ENCODE measurements at places on chromosomes 3 and 15.

DNA sequence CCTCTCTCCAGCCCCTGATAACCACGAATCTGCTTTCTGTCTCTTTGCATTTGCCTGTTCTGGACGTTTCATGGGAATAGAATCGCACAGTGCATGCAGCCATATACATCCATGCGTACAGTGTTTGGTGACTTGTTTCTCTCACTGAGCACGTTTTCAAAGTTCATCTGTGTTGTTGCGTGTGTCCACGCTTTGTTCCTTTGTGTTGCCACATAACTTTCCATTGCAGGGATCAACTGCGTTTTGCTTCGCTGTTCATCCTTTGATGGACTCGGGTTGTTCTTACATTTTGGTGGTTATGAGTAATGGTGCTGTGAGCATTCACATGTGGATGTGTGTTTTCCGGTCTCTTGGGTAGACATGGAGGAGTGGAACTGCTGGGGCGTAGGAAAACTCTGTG, 56.4 kb upstream of the TAMM41 start:
- no peak for DNase-seq

DNA sequence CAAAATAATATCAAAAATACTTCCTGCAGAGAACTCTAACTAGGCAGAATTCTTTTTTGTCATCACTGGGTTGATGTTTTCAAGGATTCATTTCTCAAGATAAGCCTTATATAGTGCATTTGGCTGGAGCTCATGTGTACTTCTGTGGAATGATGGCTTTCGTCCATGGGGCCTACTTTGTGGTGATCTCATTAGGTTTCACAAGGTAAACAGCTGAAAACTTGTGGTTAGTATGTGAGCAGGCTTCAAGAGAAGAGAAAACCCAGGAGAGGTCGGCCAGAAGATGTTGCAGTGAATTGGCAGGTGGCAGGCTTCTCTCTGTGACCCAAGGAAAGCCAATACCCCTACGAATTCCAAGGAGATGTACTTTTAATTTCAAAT, 121.4 kb upstream of the PHLDB2 start:
- DNase-seq: no peak

- DNase-seq: no peak
These were observed 31.3 kb upstream of the IQSEC1 start for GRCh38 chr3:13104511-13104910.

DNA sequence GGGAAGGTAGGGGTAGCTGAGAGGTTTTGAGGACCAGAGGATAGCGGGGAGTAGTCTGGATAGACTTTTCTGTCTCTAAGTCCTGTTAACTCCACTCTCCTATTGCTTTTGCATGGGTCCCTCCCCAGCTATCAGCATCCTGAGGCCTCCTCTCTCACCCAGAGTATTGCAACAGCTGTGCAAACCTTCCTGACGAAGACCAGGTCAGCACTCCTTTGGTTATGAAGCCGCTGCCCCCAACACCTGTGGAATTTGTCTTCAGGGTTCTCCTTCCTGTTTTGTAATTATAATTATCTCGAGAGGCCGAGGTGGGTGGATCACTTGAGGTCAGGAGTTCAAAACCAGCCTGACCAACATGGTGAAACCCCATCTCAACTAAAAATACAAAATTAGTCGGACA, 24.8 kb downstream of the TYRO3 start:
- DNase-seq: no peak

DNA sequence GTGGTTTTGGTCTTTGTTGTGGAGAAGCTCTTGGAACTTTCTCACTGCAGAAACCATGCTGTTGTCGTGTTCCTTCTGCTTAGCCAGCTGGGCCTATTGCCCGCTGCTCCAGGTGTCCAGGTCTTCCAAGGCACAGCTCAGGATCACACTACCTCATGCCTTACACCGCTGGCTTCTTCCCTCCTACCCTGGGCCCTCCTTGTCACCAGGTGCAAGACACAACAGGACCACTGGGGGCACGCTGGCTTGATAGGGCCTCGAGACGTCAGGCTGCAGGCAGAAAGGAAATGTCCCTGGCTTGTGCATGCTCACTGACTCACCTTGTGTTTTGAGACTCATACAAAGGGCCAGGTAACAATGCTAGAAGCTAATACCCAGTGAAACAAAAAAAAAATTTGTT, 32.3 kb downstream of the PAQR9 start:
- peak; percentile 68 for DNase-seq

DNA sequence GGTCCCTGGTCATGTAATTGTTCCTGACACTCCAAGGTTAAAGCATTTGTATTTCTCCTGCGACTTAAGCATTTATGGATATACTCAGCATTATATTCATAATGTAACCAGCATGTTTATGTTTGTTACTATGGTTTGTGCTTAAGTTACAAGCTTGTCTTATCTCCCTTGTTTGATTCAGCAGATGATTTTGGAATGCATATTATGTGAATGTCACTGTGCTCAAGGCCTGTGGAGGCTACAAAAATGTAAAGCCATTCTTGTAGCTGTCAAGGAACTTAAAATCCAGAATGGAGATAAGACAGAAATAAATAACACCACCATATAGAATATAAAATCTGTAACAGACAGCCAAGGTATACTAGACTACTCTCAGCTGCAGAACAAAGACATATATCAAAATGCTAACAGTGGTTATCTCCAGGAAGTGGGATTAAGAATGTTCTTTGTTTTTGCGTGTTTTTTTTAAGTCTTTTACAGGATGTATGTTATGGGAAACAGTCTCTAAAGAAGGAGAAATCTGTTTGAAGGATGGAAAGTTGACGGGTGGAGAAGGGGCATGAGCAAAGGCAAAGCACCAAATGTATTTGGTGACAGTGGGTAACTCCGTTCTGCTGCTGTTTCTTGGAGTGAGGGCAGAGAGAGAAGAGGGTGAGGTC, 61.4 kb downstream of the IGF2BP2 start:
- no peak for DNase-seq

- no peak for DNase-seq
These were observed 61.8 kb upstream of the TSC22D2 start for GRCh38 chr3:150346266-150346665.

- DNase-seq: no peak
These were observed 11.4 kb upstream of the SH3GL3 start for GRCh38 chr15:83435782-83436181.

DNA sequence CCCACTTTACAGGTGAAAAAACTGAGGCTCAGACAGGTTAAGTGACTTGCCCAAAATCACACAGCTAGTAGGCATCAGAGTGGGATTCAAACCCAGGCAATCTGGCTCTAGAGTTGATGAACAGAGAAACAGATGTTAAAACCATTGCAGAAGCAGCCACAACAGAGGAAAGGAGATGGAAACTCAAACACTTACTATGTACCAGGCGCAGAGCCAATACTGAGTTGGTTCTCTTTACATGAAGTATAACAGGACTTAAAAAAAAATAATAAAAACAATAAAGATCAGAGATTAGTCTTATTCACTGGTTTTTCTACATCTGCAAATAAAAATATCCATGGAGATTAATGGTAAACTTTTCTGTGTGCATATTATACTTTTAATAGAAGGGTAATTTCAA, 84.9 kb upstream of the SPATA12 start:
- DNase-seq: no peak

Data from activated CD8-positive, alpha-beta memory T cell treated with anti-CD3 and anti-CD28 coated beads, Interleukin-2, amount 10 ng/mL, durations not matched to agents 7 days and 5 days (primary cell).